ENCODE measurements at places on chromosomes 7 and 10.
A peak's percentile ranks its signal among the peaks of the same experiment; 100 is the strongest.

DNA sequence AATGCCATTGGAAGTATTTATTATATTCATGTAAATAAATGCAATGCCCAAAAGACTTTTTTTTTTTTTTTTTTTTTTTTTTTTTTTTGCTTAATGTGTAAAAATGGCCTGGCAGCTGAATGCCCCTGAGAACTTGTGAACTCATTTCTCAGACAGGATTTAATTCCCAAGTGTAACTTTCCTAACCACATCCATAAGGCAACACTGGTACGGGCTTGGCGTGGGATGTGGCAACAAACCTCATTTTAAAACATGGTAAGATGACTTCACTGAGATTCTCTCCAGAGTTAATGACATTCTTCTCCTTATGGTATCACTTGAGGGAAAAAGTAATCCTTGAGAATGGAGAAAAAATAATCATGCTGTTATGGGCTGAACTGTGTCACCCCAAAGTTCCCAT, 150.4 kb downstream of the DGKI start:
- no peak for ATAC-seq

DNA sequence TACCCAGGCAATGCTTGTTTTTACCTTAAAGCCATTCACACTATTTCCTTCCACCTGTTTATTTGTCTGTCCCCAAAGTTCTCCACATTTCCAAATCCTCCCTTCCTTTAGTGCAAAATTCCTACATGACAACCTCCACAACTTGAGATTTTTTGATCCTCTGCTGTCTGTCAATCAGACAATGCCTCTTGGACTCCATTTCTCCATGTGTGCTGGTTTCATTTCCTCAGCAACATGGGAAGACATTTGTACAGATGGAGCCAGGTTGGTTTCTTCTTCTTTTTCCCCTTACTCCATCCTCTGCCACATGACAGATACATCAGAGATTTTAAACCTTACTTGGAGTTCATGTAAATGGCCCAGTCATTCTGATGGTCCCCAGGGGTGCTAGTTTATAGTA, 19.1 kb upstream of the GIMAP2 start:
- no peak for ATAC-seq

GRCh38 chr7:50268990-50269389, 35.5 kb upstream of the IKZF1 start:
- no peak for ATAC-seq

DNA sequence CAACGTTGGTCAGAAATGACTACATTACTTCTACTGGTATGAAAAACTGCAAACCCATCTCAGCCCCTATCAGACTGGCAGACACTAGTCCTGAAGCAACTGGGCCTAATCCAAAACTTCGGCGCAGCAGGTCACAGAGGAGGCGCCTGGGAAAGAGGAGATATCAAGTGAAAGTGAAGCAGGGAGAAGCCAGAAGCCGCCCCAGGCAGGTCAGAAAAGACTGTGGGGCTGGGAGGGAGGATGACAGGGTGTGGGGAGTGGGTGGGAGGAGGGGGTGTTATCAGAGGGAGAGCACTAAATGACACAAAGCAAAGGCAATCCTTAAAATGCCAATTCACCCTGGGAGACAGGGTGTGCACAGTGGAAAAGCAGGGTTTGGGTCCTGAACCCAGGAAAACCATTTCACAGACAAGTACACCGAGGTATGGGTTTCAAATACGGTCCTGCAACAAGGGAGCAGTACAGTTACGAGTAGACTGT, 731 bp downstream of the CHCHD3 start:
- ATAC-seq, result peak; percentile 2

- ATAC-seq, result no peak
These were observed 194.1 kb downstream of the CTTNBP2 start for GRCh38 chr7:117679120-117679519.

GRCh38 chr7:135716677-135717238, 11.2 kb downstream of the SLC13A4 start:
- peak; percentile 50 for ATAC-seq

- peak; percentile 40 for ATAC-seq
These were observed 114.2 kb upstream of the FAM180A start for GRCh38 chr7:135862586-135863340.

DNA sequence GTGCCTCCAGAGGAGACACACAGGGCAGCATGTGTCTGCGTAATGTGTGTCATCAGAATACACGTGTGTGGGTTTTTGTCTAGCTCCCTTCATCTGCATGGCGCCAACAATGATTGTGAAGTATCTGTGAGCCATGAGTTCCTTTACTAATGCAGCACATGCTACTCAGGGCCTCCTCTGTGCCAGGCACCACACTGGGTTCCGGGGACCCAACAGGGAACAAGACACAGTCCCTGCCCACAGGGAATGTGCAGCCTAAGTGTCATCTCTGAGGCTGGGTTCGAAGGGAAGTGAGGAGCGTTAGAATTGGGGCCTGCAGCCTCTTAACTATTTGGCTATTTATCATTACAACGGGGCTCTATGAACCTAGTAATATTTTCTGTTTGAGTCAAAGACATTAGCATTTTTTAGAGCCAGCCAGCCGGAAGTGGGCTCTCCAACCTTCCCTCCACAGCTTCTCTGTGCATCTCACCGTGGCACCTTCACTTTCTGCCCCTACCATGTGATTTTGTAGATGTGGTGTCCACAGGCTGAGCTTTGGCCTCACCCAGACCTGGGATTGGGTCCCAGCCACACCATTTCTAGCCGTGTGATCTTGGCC, 43.9 kb upstream of the SRGN start:
- no peak for ATAC-seq

DNA sequence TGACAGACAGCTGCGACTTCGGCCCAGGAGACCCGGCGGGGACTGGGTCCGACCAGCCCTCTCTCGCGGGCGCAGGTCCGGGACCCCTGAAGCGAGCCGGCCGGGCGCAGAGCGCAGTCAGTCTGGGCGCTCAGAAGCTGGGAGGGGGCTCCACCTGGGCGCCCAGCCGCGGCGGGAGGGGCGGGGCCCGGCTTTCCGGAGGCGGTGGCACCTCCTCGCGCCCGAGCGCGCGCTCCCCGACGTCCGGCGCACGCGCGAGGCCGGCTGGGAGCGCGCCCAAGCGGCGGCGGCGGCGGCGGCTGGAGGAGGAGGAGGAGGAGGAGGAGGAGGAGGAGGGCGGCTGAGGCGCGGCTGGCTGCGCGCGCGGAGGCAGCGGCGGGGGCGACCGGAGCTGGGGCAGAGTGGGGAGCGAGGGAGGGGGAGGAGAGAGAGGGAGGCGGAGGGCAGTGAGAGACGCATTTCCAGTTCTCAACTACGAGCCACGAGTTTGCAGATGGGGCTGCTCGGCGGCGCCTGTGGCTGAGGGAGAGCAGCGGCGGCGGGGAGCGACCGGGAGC, at the start of gene PALS2:
TSS of gene PALS2 (plus strand) at position 456 of the 557 bp plus-strand sequence. CDS start 50,216 bp downstream, outside the sequence.
- peak; percentile 91 for ATAC-seq

- no peak for ATAC-seq
These were observed 154.5 kb upstream of the ZNF32 start for GRCh38 chr10:43802988-43803696.

DNA sequence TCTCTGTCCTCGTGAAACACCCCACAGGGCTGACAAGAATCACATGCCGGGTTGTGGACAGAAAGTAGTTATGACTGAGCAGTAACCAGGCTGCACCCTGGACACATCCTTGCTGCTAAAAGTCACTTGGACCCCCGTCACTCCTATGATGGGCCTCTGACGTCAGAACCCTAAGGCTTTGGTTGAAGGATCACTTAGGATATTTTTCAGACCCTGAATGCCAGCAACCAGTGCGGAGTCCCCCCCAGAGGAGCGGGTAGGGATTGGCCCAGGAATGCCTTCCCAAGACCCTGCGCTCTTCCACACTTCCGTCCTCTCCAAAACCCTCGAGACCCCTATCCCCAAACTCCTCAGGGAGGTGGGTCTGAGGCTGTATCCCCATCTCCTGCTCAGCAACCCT, 52.1 kb downstream of the CFAP46 start:
- peak; percentile 16 for ATAC-seq

DNA sequence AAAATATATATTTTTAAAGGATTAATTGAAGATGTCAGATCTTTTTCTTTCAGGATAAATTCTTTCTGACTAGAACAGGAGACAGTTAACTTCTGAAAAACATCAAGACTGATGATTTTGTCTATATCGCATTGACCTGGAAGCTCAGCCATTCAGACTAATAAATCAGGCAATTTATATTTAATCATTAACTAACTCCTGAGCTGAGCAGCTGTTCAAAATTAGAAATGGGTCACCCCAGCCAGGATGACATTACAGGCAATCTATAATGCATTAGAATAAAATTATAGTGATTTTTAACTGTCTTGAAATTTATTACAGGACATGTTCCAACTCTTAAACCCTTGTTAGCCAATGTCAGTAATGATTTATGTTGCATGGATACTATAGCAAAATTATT, 139.9 kb downstream of the CDCA7L start:
- ATAC-seq, result no peak

GRCh38 chr10:78436222-78436573, 402.5 kb downstream of the RPS24 start:
- ATAC-seq, result no peak

DNA sequence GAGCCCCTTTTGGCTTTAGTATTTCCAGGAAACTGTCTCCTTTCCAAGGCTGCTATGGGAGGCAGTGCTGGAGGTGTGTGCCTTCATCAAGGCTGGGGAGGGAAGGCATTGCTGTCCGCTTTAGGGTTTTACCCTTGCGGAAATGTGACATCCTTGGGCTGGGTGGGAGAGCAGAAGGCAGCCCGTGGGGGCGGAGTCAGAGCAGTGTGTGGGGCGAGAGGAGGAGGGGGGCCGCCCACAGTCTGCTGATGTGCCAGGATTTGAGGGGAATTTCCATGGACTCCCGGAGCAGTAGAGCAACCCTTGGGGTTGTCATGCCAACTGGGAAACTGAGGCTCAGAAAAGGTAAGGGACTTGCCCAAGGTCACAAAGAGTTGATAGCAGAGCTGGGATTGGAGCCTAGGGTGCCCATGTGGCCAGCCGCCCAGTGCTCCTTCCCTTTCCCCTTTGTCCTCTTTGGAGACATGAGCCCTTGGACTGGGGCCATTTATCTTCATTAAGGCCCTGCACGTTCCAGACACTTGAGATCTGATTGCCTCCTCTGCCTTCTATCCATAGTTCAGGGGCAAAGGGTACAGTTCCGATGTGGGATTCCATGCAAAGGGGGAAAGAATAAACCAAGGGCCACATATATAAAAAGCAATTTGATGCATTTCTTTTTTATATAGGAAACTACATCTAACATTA, 22.2 kb downstream of the TSPAN15 start:
- ATAC-seq, result no peak

DNA sequence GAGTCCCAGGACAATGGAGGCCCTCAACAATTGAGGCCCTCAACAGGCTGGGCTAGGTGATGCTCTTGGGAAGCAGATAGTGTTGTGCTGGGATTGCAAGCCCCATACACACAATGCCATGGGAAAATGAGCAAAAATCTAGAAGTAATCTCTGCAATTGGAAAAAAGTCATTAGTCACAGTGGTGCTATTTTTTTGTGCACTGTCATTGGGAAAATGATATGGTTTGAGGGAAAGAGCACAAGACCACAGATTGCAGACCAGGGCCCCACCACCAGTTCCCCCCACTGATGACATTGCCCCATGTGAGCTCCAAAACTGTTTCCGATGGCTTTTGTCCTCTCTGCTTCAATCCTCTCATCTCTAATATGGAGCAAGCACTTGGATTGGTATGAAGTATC, 1.9 kb downstream of the KCTD7 start:
- no peak for ATAC-seq

DNA sequence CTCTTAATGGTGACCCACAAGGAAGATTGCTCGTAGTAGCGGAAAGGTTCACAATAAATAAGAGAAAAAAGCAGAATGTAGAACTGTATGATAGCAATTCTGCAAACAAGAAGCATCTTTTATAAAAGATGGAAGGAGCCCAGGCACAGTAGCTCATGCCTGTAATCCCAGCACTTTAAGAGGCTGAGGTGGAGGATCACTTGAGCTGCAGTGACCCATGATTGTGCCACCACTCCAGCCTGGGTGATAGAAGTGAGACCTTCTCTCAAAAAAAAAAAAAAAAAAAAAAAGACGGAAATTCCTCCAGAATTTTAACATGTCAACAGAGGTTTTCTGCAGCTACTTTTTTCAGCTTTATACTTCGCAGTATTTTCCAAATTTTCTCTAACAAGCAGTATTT, 13.2 kb downstream of the GATAD1 start:
- no peak for ATAC-seq

GRCh38 chr10:98173260-98173659, 38.8 kb downstream of the R3HCC1L start:
- ATAC-seq, result no peak

- ATAC-seq, result peak; percentile 31
These were observed 109.1 kb downstream of the SEPTIN7 start for GRCh38 chr7:35909870-35910357.

GRCh38 chr10:101941871-101942270, 98.3 kb upstream of the KCNIP2 start:
- no peak for ATAC-seq

GRCh38 chr7:8063706-8064297, 95.2 kb downstream of the GLCCI1 start:
- ATAC-seq, result no peak

GRCh38 chr10:78964952-78965633, 103.7 kb upstream of the ZMIZ1 start:
- peak; percentile 35 for ATAC-seq

- ATAC-seq, result no peak
These were observed 360.4 kb upstream of the ZNF32 start for GRCh38 chr10:44008917-44009709.

- no peak for ATAC-seq
These were observed 163.1 kb downstream of the CAMK1D start for GRCh38 chr10:12512332-12513002.

DNA sequence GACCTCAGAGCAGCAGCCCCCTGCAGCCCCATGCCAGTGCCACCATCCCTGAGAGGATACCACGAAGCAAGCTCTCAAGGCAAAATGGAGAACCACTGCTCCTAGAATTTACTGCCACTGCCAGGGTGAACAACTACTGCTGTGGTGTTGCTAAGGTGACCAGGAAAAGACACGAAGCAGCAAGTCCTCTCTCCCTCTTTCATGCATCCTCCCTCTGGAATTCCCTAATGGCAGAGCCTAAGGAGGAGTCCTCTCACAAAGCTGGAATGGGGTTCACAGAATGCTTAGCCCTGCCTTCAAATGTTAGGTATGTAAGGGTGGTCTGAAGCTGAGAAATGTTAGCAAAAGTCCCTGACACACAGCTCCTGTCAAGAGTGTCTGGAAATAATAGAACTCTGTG, 35.8 kb upstream of the NPSR1 start:
- no peak for ATAC-seq

DNA sequence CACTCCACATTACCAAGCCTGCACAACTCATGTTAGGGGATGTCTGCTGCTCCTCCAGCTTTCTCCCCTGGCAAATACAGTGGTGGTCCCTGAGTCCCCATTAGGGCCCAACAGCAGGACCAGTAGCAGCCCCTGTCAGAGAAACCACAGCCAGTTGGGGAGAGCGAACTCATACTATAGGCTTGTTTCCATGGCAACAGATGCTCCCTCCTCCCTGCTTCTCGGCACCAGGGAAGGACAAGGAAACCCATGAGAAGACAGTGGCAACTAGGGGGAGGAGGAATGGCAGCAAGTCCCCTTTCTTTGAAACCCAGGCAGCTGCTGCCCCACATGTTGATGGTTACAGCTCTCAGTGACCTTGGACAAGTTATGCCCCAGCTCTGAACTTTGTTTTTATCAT, 326.4 kb downstream of the KCNMA1 start:
- no peak for ATAC-seq

Measured in esophagus mucosa (tissue), 1 donor.